ENCODE measurements at places on chromosomes 13 and 19. TPM values are rescaled to one million over a fixed set of nuclear protein-coding genes. Genes with fewer than 3 reads are reported as not detected.

DNA sequence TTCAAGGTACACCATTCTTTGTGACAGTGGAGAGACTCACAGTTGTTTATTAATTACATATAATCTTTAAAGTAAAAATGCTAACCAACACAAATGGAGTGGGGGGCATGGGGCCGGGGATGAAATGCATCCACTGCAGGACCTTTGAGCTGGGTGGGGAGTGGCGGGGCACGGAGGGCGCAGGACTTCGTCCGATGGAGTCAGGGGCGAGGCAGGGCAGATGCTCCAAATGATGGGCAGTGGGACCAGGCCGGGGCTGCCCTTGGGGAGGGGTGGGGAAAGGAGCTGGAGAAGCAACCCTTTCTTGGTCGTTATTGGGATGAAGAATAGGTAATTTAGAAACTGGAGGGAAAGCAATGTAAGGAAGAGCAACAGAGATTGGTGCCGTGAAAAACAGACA is 220.0 kb downstream of the TEX29 start:
- DNase-seq = no peak

DNA sequence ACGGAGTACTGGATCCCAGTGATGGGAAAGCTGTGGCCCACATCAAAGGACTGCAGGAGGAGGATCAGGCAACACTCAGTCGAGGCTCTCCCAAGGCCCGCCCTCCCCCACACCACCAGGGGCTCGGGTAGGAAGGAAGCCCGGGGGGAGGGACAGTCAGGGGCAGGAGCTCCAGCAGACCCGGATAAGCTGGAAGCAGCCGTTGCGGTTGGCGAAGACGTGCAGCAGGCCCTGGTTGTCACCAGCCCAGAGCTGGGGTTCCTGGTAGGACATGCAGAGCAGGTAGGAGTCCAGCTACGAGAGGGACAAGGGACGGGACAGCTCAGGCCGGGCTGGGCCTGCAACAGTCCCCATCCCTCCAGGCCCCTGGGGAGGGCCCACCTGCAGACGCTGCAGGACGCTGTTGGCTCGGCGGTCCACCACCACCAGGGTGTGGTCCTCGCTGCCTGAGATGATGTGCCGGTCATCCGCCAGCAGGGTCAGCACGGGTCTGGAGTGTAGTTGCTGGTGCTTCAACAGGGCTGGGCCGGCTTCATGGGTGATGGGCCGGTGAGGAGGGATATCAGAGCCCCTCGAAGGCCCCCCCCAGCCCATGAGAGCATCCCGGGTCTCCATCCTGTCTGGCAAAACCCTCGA is 1.9 kb downstream of the GNG14 start:
- DNase-seq = no peak

- DNase-seq = no peak
Observed at GRCh38 chr13:47420568-47420967, 523.7 kb upstream of the HTR2A start.

GRCh38 chr19:16224293-16225045 is 26.8 kb downstream of the AP1M1 start:
- no peak for DNase-seq

Gene PTPRH
- total RNA-seq = 176 TPM

GRCh38 chr13:46668302-46668720 is 115.3 kb downstream of the LRCH1 start:
- DNase-seq = no peak

DNA sequence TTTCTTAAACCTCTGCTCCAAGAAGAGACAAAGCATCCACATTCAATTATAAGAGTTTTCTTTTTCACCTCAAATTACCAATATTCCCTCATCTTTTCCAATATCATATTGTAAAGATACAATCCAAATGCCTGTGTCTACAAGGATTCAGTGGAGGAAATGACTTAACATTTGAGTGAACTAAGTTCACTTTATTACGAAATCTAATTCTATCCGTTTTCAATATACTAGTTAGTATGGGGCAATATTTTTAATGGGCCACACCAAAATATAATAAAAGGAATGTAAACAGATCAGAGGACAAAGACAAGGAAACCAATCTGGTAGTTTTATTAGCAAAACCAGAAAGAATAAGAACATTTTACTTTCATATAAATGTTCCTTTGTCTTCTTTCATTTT is 136.0 kb downstream of the DCLK1 start:
- no peak for DNase-seq

DNA sequence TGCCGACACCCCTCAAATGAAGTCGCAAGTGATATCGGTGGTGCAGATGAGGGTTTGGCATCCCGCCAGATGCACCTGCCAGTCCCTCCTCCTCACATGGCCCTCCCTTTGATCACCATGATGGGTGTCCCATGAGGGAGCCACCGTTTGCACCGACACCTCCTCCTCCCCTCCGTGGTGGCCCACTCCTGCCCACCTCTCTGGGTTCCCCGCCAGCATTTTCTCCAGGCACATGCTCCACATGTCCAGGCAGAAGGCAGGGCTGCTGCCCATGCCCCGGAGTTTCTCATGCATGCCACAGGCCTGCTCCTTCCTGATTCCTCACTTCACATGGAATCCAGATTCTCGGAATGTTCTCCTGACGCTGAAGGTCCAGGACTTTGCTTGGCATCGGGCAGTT is 49.3 kb downstream of the COL4A2 start:
- no peak for DNase-seq

GRCh38 chr13:20331419-20331818 is 99.3 kb upstream of the GJB6 start:
- no peak for DNase-seq

All from transverse colon (tissue), 4 donors.